ENCODE measurements at places on chromosomes 2 and 18. TPM values are rescaled to one million over a fixed set of nuclear protein-coding genes. Genes with fewer than 3 reads are reported as not detected.

DNA sequence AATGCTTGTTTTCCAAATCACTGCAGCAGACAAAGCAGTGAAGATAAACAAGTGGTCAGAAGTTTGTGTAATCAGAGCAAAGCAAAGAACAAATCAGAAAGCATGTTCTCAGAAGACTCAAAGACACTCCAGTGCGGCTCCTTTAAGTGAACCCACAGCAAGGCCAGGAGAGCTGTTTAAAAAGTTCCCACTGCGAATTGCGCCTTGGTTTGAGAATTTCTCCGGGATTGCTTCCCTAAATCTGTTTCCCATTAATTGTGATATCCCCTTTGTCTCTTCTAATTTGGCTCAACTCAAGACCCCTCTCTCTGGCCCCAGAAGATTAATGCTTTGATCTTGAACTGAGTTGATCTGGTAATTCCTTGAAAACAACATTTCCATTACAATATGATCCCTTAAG lies 122.4 kb upstream of the BCL2L11 start:
- DNase-seq = no peak

DNA sequence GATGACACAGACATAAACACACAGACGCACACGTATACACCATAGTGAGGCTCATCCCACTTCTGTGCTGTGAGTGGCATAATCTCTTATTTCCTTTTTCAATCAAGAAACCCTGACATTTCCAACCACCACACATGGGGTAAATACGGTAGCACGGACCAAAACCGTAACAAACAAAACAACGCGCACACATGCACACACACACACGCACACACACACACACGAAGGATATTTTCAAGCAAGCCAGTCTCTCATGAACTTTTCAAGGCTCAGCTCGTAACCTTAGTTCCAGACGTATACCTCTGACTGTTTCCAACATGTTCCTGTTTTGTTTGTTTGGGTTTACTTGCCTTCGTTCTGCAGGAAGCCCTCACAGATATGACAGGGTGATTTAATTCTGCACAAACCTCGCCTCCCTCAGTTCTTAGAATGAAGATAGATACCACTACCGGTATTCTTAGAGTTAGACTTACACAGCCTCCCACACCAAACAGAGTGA lies 119.8 kb downstream of the BCL2 start:
- no peak for DNase-seq

- DNase-seq = peak; percentile 54
These were observed 87.8 kb upstream of the RAB6C start for GRCh38 chr2:129891341-129892320.

DNA sequence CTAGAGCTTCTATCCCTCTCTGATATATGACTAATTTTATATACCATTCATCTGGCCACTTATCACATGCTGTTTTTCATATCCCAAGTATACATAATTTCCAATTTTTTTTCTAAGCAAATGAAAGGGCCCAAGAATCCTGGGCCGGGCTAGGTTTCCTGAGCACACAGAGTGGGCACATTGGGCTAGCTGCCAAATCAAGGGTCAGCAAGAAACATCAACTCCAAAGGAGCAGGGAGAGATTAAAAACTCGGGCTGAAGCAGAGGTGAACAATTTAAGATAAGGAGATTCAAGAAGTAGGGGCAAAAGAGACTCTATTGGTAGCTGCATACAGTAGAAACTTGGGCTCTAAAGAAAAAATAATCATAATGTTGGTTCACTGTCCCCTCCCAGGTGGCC lies 39.0 kb downstream of the OLA1 start:
- DNase-seq = no peak

CCDC150 gene
- total RNA-seq = 3.4 TPM

KCNS3 gene
- total RNA-seq = 20.0 TPM
